NCI-H1694 treated with DMSO at 0.1 percent for 48 hours (cell line): ENCODE measurements at places on chromosomes 1 and 21.

DNA sequence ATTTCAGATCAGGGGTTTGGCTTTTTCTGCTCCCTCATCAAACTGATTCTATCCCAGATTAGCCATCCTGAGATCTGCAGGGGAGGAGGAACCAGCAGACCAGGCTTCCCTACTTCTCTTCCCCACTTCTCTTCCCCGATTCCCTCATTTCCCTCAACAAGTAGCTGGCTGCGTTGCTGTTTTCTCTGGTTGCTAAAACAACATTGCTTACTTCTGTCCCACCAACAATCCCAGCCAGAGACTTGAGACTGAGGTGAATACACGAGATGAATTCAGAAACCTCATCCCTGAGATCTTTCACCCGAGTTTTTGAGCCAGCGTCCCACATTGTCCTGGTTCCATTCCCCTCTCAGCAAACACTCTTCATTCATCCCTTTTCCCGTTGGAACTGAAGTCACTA lies 22.4 kb downstream of the DYRK3 start:
- DNase-seq = no peak

GRCh38 chr21:36261459-36261858 lies 58.5 kb upstream of the MORC3 start:
- DNase-seq = no peak

DNA sequence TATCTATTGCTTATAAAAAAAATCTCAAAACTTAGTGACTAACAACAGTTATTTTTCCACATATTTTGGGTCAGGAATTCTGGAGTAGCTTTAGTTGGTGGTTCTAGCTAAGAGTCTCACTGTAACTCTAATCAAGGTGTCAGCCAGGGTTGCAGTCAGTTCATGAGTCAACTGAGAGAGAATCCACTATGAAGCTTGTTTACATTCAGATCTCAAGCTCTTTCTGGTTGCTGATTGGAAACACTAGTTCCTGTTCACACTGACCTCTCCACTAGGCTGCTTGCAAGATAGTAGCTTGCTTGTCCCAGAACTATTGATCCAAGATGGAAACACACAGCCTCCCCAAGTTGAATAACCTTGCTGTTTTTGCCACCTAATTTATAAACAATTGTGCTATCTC lies 1192.1 kb upstream of the B3GALT2 start:
- DNase-seq = no peak

- no peak for DNase-seq
Observed at GRCh38 chr1:24951337-24951736, 21.3 kb upstream of the RUNX3 start.

GRCh38 chr1:234094172-234094571 lies 189.7 kb downstream of the SLC35F3 start:
- no peak for DNase-seq

DNA sequence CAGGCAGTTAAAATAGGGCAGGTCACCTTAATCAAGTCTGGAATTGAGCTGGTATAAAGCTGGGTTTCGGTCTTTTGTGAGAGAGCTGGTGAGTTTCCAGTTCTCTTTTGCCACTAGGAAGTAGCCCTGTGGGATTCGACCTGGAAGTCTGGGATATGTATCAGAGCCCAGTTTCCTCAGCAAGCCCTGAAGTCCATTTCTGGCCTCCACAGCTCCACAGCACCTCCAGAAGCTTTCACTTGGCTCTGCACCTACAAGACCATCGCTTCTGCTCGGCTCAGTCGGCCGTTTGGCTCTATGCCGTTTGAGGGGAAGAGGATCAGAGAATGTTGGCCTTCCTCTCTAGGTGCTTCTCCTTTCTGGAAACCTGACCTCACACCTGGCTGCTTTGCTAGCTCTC lies 148.0 kb downstream of the GALNT2 start:
- DNase-seq = no peak

- no peak for DNase-seq
Observed at GRCh38 chr1:183239793-183240525, 53.9 kb downstream of the LAMC2 start.

GRCh38 chr1:94927405-94928175 lies 680 bp upstream of the CNN3 start:
- peak; percentile 68 for DNase-seq

GRCh38 chr1:37999430-38000232 lies 5.7 kb downstream of the FHL3 start:
- DNase-seq = no peak
